ENCODE measurements at places on chromosomes 7 and 10.

DNA sequence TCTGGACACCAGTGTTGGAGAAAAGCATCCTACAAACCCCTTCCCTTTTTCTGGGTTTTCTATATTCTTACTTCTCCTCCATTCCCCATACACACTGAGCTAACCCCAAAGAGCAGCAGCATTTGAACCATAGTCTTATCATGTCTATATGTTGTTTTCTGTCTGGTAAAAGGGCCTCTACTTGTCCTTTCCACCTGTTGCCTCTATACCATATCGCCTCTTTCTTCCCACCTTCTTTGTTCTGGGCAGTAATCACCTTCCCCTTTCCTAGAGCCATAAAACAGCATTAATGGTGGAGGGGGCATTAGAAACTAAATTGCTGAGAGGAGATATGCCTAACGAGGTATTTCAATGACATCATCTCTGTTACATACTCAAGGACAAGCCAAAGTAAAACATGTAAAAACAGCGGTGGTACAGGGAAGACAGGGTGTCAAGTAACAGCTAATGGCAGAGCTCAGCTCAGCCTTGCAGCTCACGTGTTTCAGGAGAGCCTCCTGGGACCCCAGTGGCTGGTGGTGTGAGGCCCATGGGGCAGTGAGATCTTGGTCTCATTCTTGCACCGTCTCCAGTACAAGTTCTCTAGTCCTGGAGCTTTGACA is 20.6 kb downstream of the NPY start:
- no peak for DNase-seq

DNA sequence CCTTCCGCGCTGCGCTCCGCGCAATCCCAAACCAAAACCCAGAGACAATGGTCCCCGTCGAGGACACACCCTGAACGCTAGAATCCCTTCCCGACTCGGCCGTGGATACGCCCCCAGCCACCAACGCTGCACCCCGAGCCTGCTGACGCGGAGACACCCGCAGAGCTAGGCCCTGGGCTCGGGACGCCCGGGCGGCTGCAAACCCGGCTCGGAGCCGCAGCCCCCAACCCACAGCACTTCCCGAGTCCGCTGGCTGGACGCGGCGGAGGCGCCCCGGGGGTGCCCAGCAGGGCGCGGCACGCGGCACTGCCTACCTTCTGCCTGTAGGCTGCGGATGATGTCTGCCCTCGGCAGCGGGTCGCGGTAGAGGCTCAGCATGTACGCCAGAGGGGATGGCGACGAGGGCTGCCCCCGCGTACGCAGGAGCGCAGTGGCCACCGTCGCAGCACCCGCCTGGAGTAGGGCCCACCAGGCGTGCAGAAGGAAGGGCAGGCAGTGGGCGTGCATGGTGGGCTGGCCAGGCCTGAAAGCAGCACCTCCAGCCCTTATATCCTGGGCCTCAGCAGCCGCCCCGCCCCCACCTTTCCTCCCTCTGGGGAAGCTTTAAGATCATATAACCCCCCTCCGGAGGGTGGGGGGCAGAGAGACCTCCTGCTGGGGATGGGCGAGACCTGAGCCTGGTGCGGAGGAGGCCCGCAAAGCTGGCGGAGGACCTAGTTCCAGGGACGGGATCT is at the start of gene NODAL:
NODAL (minus strand) TSS at position 521 of the 734 bp plus-strand sequence; CDS start at position 507, 14 bp downstream.
- DNase-seq, result no peak

DNA sequence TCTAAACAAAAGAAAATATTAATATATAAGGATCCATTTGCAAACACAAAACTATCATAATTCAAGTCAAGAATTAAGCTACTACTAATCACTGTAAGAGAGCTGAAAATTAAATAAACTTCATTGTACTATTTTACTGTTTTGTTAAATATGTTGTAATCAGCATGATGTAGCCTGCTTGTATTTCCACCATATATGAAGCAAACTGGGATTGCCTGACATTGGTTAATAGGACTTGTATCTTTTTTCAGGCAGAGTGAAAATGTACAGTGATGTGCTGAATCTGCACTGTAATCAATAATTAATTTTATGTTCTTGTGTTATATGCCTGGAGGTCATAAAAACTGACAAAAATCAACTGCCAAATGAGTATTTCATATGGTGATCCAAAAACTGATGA is 25.4 kb downstream of the TRDMT1 start:
- no peak for DNase-seq

DNA sequence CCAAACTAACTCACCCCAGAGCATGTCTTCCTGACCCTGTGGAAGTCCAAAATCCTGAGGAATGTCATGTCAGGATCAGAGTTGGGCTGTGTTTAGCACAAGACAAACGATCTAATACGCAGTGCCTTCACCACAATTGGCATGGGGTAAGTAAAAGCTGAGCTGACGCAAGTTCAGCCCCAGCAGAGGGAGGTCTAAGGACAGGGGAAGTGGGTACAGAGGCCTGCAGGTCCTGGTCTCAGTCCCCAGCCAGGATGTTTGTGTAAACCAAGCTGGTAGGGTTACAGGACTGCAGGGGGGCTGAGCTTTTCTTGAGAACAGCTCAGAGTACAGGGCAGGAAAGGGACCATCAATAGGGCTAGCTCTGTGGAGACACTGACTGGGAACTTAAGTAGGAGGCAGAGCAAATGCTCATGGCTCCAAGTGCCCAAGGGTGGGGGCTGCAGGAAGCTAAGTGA is 5.3 kb upstream of the KCNIP2 start:
- no peak for DNase-seq

- no peak for DNase-seq
These were observed 70.8 kb upstream of the MEOX2 start for GRCh38 chr7:15757041-15758000.

All from fibroblast of skin of back (primary cell).